Liver (tissue), 10 donors: ENCODE measurements at places on chromosomes 13 and 19. TPM values are rescaled to one million over a fixed set of nuclear protein-coding genes. Genes with fewer than 3 reads are reported as not detected.

DNA sequence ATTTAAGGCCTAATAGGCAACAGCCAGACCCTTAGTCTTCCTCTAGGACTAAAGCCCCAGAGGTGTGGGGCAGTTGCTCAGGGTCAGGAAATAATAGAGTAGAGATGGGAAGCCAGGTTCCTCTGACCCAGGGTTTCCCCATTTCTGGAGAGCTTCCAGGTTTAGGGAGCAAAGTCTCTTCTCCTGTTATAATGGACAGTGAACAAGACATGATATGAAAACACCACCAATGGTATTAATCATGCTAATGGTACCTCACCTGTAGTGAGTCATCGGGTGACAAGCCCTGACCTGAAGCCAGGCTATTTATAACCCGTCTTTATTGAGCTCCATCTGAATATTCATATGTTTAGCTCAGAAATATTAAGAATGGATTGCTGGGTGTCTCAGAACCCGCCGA, 24.6 kb downstream of the BICRA start:
- DNase-seq: no peak

Gene FXYD3
- total RNA-seq: not detected

Gene ERICH6B
- not detected for total RNA-seq

GRCh38 chr13:99665711-99666110, 164.4 kb downstream of the TM9SF2 start:
- no peak for DNase-seq

- DNase-seq: no peak
Observed at GRCh38 chr19:13718733-13719132, 45.6 kb upstream of the MRI1 start.

GRCh38 chr19:13181747-13182388, 31.7 kb downstream of the IER2 start:
- DNase-seq: no peak

- DNase-seq: no peak
Observed at GRCh38 chr13:21825801-21826200, 154.9 kb downstream of the FGF9 start.

Gene CEACAM4
- total RNA-seq: 2.2 TPM

Gene KLK3
- total RNA-seq: not detected
